Stimulated activated CD4-positive, alpha-beta T cell treated with anti-CD3 and anti-CD28 coated beads, Interleukin-15, amount 100 ng/mL, for 1 hour (primary cell): ENCODE measurements at places on chromosomes 11 and 22.
A peak's percentile ranks its signal among the peaks of the same experiment; 100 is the strongest.

DNA sequence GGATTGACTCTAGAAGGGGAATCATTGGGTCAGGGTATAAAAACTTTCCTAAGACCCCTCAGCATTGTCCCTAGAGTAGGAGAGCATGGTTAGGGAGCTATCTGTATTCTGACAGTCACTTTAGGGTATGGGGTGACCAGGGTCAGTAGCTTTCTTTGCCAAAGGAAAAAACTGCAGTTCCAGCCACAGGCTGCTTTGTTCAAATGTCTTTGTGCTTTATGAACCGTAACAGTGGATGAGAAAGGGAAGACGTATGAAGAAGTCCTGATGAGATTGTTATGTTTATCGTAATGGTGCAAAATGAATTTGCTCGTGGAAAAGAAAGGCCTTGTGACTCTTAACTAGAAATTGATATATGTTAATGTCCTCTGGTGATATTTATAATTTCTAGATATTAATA lies 30.0 kb downstream of the CYB5R2 start:
- DNase-seq, result no peak

GRCh38 chr11:117914398-117914761 lies 14.8 kb downstream of the TMPRSS13 start:
- DNase-seq, result no peak

DNA sequence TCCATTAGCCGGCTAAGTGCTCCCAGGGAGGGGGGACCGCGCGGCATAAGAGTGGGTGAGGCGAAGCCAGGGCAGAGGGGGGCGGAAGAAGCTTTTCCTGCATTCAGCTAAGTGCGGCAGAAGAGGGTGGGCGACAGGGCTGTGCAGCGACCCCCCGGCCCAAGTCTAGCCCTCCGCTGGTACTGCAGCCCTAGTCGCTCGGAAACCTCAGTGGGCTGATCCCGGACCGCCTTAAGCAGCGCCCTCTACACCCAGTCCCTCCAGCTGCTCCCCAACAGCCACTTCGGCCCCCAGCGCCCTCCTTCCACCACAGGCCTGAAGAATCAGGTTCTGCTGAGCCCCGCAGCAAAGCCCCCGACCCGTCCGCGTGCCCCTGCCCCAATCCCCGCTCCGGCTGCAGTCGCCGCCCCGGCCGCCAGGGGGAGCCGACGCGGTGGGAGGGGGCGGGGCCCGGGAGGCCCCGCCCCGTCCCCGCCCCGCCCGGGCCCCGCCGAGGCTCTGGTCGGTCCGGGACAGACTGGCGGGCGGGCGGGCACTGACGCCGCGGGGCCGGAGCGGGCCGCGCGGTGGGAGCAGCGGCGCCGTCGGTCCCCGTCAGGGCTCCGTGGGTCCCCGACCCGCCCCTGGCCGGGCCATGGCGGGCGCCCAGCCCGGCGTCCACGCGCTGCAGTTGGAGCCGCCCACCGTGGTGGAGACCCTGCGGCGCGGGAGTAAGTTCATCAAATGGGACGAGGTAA lies at the start of gene PLCB3:
Gene PLCB3, plus strand, starts transcription at position 515 of the 737 bp plus-strand sequence. Its CDS starts 120 bp downstream, at position 635.
- DNase-seq, result peak; percentile 60

GRCh38 chr11:74015919-74016684 lies 7.2 kb upstream of the UCP3 start:
- no peak for DNase-seq

- DNase-seq, result no peak
Observed at GRCh38 chr11:79028225-79028624, 412.6 kb downstream of the TENM4 start.

DNA sequence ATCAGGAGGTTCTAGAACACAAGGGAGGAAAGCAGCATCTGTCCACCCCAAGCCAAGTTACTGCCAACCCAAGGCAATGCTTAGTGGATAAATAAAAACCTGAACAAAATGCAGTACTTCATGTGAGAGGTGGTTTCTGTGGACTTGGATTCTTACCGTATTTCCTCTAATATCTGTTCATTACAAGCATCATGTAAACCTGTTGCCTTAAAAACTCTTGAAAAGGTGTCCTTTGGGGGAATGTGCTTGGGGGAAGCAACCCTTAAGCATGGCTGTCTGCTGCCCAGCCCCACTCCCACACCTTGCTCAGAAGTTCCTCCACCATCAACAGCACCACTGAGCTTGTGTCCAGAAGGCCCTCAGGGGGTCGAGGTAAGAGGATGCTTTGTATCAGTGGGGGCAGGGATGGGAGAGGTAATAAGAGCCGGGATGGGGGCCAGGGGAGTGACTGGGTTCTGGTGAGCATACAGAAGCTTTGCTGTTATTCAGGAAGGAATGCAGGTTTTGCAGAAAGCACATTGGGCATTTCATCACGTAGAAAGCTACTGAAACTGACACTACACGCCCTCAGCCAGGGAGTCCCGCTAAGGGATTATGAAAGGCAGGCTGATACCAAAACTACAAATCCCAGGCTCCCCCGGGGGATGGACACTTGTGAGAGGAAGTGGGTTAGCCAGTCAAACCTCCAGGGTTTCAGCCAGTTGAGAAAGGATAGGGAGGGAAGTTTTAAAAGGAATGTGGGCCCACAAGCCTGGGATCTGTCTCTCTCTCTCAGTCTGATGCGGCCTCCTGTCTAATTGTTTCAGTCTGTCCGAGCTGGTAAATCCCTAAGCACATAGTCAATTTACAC lies 52.0 kb downstream of the KCNJ1 start:
- DNase-seq, result no peak

- DNase-seq, result no peak
Observed at GRCh38 chr11:28054821-28055220, 53.1 kb downstream of the KIF18A start.
